ENCODE measurements at places on chromosomes 12 and 14. TPM values are rescaled to one million over a fixed set of nuclear protein-coding genes. Genes with fewer than 3 reads are reported as not detected.

Gene SNX6
- total RNA-seq = 64.9 TPM

Gene PRICKLE1
- 9.4 TPM for total RNA-seq

Gene KCNH3
- total RNA-seq = not detected

Gene AQP2
- total RNA-seq = not detected

Gene LHX5
- total RNA-seq = not detected

Gene NRXN3
- not detected for total RNA-seq

Gene TSPAN19
- total RNA-seq = under 0.01 TPM

Gene NEDD8
- total RNA-seq = 193 TPM

Gene PLEKHG7
- total RNA-seq = not detected

Gene RFX4
- not detected for total RNA-seq

Gene IL22
- not detected for total RNA-seq

Gene DNAH10
- not detected for total RNA-seq

Gene KRT81
- not detected for total RNA-seq

Gene AMDHD1
- not detected for total RNA-seq

Gene LAG3
- 0.22 TPM for total RNA-seq

Gene SLC35F4
- not detected for total RNA-seq

Gene EIF2B1
- 24.0 TPM for total RNA-seq

Gene HOXC4
- not detected for total RNA-seq

Gene CDCA3
- total RNA-seq = 3.4 TPM

Gene NOS1
- not detected for total RNA-seq

Gene ALDH1L2
- total RNA-seq = 0.20 TPM

Gene RTN1
- total RNA-seq = under 0.01 TPM

Gene USP30
- total RNA-seq = 4.8 TPM

Gene FLRT2
- total RNA-seq = 139 TPM

Gene SIX6
- not detected for total RNA-seq

Gene TC2N
- total RNA-seq = 1.7 TPM

Gene MUCL1
- total RNA-seq = not detected

Gene DYNLL1
- total RNA-seq = 344 TPM

Gene LALBA
- not detected for total RNA-seq

Gene TAS2R30
- 1.1 TPM for total RNA-seq

Gene A2M
- total RNA-seq = 3.8 TPM

Gene BIN2
- total RNA-seq = not detected

Gene SOAT2
- total RNA-seq = not detected

Gene SLC5A8
- total RNA-seq = under 0.01 TPM

Gene TMEM253
- total RNA-seq = not detected

Gene FSCB
- not detected for total RNA-seq

All from lung microvascular endothelial cell (primary cell).